ENCODE measurements at places on chromosomes 1 and 21.

DNA sequence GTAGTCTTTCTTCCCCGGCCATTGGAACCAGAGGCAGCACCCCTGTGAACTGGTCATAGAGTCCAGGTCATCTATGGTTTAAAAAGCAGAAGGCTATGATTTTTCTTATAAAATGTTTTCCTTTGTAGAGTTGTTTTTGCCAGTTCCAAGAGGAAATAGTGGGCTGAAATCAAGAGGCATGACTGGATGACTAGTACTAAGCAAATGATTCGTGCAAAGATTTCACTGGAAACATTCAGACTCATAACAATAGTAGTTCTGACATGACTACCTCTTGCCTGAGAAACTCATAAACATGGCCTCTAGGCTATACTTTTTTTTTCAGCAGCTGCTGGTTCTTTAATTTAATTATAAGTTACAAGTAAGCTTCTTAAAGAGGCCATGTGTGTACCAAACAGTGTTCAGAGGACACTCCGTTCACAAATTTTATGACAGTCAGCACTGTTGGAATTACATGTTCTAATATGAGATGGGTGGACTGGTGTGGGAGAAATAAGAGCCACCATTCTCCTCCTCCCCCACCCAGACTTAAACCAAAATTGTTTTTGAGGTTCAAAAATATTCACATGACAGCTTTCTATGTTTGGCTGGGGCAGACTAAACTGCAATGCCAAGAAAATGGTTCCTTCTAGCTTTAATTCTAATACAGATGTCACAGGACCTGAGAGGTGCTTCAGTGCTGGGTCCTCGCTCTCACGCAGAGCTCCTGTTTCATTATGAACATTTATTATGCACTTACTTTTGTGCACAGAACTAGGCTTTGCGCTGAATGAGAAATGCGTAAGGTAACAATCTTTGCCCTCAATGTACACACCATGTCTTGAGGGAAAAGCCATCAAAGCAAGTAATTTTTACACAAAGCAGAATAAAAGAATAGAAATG is 147.5 kb downstream of the ZC3H11B start:
- no peak for DNase-seq

GRCh38 chr1:74677926-74678325 is 4.3 kb upstream of the ERICH3 start:
- DNase-seq, result no peak

DNA sequence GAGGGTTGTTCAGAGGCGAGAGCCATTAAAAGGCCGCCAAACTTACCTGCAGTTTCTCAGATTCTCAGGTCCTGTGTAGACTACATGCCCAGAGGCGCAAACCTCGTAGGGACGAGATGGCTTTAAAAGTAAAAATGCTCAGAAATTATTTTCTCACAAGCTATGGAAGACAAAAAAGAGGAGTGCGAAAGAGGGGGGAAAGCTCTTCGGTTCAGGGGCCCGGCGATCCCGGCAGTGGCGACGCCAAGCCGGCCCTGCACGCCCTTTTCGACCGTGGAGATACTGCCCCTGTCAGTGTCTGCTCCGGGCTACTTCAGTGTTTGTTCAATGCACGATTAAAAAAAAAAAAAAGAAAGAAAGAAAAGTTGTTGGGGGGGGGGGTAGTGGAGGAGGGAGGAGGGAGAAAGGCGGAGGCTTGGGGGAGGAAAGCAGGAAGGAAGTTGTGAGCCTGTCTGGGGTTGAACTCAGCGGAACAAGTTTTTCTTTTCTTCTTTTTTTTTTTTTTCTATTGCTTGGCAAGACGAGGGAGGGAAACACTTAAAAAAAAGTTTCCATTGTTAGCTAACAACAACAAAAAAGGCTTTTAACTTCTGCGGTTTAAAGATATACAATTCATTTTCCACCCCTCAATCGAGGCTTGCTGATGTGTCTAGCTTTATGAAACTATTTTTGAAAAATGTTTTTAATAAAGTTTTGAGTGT is at the start of gene ITPKB:
Gene ITPKB, minus strand, starts transcription at position 288 of the 701 bp plus-strand sequence. CDS start 1,824 bp downstream, outside the sequence.
- DNase-seq, result no peak

DNA sequence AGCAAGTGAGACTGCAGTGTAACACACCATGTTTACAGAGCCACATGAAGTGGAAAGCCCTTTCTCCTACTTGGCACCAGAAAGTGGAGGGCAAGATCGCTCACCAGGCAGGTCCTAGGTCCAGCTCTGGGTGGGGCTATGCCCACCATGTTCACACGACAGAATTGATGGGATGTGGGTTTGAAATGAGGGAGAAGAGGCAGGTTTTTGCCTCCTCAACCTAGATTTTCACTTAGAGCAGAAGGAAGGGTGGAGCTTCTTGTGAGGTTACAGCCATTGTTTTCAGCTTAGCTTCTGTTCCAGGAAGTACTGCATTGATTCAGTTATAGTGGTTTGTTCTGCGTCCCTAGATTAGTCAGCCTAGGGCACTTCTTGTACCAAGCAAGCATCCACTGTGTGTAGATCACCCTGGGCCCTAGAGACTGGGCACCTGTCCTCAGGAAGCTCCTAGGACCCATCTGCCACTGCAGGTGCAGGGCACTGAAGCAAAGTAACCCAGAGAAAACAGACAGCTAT is 2.3 kb downstream of the CD53 start:
- DNase-seq, result no peak

- no peak for DNase-seq
Measured at GRCh38 chr1:246779561-246780175, 55.5 kb downstream of the SCCPDH start.

DNA sequence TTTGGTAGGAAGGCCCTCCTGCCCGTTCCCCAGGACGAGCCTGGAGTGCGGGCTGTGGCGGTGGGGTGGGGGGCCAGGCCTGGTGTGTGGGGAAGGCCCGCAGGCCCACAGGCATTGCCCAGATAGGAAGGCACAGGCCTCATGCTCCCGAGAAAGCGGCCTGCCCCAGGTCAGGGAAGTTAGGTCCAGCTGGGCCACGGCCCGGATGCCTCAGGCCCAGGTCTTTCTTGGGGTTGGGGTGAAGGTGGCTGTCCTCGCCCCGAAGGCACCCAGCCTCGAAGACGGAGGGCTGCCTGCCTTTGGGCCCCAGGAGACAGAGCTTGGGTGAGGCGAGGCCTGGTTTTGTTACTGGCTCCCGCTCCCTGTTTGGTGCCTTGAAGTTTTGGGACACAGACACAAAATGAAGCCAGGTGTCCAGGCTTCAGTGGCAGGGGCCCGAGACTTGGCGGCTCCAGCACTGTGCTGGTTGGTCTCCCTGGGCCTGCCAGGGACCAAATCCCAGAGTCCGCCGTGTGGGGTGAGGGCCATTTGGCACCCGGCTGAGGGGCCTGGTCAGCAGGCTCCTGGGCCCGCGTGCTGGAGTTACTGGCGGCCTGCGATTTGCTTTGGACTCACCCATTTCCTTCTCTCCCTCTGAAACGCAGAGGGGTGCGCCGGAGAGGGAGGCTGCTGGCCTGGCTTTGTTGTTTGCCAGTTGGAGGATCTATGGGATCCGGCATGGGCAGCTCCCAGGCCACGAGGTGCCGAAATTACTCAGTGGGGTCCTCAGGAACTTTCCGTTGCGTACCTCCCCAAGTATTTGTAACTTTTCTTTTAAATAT is 2.0 kb downstream of the SKI start:
- DNase-seq, result no peak

GRCh38 chr1:87215592-87215991 is 113.1 kb upstream of the LMO4 start:
- no peak for DNase-seq

DNA sequence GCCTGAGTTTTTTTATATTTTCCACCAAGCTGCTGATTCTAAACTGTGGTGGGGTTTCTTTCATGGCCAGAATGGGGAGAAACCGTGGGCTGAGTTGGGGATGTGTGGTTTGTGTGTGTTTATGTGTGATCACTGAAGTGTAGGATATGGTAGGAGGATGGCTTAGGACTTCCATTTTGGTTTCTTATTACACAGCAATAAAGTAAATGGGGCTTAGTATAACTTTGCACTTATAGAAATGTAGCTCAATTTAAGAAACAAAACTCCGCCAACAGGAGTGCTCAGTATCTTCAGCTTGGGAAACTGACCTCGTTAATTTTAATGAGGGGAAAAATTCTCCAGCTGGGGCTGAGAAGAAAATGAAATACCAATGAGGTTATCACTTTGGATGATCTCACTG is 77.8 kb downstream of the PBX1 start:
- DNase-seq, result no peak
